ENCODE measurements at places on chromosomes 4 and X.

GRCh38 chr4:127632420-127633403 lies at the start of gene INTU:
INTU (plus strand) TSS chr4:127632957; CDS start chr4:127633035, 78 bp downstream.
- DNase-seq, result peak; percentile 3

DNA sequence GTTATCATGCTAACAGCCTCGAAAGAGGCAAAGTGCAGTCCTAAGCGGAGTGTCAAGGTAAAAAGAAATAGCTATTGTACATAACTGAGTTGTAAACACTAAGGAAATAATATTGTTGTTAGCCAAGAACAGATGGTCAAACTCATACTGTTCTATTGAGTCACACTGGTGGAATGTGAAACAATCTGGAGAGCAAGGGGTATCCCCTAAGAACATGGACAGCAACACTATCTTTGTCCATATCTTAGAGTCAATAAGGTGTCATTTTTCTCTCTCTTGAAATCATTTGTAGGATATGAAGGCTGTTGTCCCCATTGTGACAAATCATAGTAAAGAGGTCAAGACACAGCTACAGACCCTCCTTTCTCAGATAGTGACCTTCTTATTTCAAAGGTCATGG lies 4.5 kb upstream of the PDGFC start:
- DNase-seq, result no peak

DNA sequence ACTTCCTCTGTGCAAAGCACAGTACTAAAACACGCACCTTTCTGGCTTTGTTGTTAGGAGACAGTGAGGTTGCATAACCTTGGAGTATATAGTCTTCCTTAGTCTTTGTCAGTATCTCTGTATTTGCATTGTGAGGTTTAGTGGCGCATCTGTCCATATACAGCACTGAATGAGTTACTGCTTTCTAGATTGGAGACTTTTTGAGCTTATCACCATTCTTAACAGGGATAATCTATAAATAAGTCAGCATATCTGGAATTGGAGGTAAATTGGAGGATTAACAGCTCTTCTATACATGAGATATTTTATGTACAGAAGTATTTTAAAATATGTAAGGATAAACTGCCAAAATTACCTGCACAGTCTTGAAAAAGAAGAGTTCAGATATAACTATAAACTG lies 4.3 kb downstream of the FHDC1 start:
- no peak for DNase-seq

DNA sequence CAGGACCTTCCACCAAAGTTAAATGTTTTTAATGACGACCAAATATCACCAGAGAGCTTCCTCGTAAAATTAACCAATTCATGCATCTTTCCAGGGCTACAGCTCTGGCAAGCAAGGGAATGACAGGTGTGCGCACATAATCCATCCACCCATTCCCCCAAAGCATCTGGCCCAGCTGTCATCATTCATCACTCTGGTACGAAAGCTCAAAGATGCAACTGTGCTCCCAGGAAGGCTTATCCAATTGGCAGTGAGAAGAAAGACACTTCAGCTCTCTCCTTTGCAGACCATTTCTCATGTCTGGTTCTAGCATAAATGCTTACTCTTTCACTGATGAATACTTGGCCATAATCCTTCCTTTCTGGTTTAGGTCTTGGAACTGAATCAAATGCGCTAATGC lies 139.2 kb downstream of the NSUN7 start:
- DNase-seq, result no peak

- no peak for DNase-seq
These were observed 5.3 kb downstream of the COPS4 start for GRCh38 chr4:83040269-83040668.

GRCh38 chr4:1751919-1752283 lies 30.6 kb downstream of the TACC3 start:
- no peak for DNase-seq

DNA sequence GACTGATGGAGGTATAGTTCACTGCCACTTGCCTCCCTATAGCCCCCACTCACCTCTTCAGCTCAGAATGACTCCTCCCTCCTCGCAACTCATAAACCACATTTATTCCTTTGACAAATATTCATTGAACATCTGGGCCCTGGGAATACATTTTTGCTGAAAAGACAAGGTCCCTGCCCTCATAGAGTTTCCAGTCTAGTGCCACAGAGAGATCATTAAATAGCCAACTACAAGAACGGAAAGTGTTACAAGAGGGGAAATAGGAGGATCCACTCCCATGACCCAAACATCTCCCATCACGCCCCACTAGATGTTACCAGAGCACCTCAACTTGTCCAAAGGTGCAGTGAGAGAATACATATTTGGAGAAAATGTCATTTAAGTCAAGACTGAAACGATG lies 3.2 kb upstream of the KLF3 start:
- DNase-seq, result no peak

DNA sequence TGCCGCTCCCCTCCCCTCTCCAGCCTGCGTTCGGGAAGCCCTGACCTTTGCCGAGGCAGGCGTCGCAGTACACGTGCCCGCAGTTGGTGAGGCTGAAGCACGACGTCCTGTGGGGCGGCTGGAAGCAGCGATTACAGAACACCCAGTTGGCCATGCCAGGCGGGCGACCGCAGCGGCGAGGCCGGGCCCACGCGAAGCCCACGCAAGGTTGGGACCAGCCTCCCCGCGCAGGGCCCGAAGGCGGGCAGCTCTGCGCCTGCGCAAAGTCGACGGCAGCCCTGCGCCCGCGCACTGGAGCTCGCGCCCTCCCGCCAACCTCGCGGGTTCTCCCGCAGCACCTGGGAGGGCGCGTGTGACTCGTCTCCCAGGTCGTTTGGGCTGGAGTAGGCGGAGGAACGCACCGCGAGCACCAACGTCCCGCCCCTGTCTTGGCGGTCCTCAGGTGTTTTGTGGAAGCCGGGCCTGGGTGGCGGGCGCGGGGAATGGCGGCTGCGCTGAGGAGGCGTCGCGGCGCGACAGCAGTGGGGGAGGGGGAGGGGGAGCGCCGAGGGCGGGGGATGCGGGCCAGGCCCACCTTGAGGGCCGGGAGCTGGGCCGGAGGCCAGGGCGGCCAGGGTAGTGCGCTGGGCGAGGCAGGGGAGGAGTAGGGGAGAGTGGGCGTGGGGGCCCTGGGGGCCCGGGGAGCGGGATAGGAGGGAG lies at the start of gene RNF212:
TSS of gene RNF212 (minus strand) at position 254 of the 699 bp plus-strand sequence. CDS start at position 154, 100 bp downstream.
- DNase-seq, result peak; percentile 51

DNA sequence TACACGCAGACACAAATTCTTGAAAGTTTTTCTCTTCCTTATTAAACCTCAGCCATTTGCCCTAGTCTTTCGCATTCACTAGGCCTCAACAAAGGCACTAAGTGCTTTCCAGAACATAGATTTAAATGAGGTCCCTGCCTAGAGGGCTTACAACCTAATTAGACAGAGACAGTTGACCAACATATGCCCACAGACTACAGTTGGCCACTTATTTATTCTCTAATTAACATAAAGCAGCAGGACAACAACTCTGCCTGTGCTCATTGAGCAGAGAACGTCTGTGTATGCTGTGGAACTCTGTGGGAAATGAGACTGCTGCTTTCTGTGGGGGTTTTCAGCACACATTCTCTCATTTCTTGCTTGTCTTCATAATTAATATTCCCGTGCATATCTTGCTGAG lies 303.0 kb upstream of the TACR3 start:
- no peak for DNase-seq

DNA sequence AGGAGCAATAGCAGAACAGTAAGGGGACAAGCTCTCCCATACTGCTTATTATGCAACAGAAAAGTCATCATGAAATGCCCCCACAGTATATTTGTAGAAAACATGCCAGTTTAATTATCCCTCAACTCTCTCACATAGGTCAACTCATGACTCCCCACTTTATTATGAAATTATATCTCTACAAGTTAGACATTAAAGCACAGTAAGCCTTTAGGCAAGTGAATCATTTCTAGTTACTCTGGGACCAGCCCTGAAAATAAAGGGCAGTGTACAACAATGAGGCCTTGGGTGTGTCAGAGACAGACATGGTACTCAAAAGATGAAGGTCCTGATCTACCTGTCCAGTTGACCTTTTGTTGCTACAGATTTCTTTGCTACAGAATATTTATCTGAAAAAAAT lies 191.9 kb downstream of the FBXW7 start:
- DNase-seq, result no peak

- no peak for DNase-seq
These were observed 282.7 kb downstream of the PTTG2 start for GRCh38 chr4:38242822-38243387.

GRCh38 chr4:47213971-47214370 lies 182.6 kb downstream of the GABRB1 start:
- DNase-seq, result no peak

DNA sequence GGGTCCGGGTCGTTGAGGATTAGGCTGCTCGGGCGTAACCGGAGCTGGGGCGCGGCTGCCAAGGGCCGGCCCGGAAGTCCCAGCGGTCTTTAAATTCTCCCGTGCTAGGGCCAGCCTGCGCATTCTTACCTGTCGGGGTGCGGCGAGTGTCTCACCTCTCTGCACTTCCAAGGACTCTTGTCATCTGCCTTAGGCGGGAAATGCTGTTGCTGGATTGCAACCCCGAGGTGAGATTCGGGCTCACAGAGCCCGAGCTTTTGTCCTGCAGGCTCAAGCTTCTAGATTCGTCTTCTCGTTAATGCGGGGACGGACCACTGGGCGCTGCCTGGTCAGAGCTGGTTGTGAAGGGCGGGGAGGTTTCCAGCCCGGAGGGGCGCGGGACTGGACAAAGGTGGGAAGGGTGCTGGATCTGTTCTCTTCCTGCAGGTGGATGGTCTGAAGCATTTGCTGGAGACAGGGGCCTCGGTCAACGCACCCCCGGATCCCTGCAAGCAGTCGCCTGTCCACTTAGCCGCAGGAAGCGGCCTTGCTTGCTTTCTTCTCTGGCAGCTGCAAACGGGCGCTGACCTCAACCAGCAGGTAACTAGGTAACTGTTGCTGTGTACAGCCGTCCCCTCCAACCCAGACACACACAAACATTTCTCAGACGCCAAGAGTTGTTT lies at the start of gene ANKRD37:
TSS of gene ANKRD37 (plus strand) at position 118 of the 662 bp plus-strand sequence. CDS start at position 201, 83 bp downstream.
- no peak for DNase-seq

DNA sequence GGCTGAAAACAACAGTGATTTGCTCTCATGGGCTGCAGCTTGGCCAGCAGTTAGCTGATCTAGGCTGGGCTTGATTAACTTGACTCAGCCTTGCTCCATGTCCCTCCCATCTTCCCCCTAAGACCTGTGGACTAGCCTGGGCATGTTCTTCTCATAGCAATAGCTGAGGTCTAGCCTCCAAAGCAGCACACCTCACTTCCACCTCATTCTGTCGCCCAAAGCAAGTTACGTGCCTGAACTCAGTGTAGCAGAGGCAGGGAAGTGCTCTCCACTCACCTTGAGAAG lies 62.2 kb downstream of the EVC start:
- DNase-seq, result no peak

GRCh38 chr4:1834047-1834775 lies 21.7 kb downstream of the LETM1 start:
- DNase-seq, result no peak

- no peak for DNase-seq
These were observed 433.3 kb downstream of the ADAM29 start for GRCh38 chr4:175351473-175351872.

- no peak for DNase-seq
These were observed 14.7 kb downstream of the ZCCHC13 start for GRCh38 chrX:74318672-74319071.

DNA sequence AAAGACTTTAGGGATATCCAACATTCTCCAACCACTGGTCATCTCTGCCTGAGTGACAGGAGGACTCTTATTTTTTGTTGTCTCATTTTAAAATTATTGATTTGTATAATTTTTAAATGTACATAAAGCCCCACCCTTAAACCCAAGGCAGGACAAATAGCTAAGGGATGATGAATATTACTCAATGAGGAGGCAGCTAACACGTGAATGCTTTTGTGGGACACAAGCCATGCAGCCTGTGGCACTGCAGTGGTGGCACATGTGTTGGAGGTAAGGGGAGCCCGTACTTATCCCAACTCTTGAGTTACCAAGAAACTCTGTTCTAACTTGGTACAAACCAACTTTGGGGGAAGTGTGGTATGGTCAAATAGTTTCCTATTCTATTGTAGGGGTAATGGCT lies 19.5 kb downstream of the MID1IP1 start:
- no peak for DNase-seq

GRCh38 chrX:64975989-64976672 lies at the start of gene ZC4H2:
ZC4H2 (minus strand) TSS chrX:64976450; CDS start chrX:64976377, 73 bp downstream.
- peak; percentile 73 for DNase-seq

DNA sequence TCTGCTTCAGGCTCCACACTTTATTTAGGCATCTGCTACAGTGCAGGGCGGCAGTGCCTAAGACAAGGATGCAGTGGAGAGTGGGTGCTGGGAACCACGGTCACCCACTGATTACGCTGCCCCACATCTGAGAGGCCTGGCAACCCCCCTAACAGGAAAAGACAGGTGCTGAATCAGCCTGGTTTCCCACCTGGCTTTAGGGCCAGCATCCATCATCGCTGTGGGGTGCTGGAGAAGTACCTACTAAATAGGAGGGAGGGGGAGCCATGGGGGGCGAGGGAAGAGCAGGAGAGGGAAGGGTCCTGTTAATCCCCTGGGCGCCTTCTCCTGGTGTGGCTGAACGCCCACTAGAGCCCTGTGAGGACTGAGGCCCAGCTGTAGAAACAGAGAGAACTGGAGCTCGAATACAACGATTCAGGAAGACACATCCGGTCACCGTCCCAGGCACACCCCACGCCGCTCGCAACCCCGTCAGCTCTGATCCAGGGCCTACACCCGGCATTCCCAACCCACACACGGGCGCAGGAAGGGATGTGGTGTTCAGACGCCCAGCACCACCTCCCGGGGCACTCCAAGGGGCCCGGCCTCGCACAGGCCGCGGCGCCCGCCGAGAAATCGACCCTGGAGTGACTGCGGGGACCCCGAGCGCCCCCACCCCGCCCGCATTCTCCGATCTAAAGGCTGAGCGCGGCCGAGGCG lies 554 bp downstream of the DCTD start:
- no peak for DNase-seq

DNA sequence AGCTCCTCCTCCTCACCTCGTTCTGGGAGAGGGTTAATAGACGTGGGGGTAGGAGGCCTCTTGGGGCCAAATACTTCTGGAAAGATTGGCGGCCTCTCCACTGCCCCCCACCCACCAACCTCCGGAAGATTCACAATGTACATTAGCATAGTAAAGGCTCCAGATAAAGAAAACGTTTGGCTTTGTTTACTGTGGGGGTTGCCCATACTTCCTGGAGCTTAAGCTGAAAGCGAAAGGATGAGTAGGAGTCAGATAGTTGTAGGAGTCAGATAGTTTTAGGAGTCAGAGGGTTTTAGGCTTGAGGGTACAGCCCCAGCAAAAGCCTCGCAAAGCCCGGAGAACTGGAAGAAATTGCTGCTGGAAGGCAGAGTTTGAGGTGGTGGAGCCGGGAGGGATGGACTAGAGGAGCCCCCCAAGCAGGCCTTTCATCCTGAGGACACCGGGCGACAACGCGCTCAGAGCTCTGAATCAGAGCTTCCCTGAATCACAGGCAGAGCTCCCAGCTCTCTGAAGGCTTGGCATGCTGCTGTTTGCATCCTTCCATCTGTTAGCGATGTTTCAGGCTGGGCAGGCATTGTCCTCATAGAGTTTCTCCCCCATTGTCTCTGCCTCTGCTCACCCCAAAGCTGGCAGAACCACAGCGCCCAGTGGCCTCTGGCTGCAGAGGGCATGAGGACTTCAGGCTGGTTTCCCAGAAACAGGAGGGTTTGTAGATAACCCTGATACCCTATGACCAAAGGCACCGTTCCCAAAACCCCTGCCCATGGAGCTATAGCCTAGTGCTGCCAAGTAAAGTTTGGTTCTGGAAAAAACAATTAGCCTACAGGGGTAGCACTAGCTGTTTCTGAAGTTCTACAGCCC lies 280.7 kb downstream of the BCOR start:
- no peak for DNase-seq
